ENCODE measurements at places on chromosomes 1 and 21. TPM values are rescaled to one million over a fixed set of nuclear protein-coding genes. Genes with fewer than 3 reads are reported as not detected.

The CAPN8 gene
- total RNA-seq: not detected

The JAM2 gene
- 0.21 TPM for total RNA-seq

The OPTC gene
- not detected for total RNA-seq

The DNAH14 gene
- total RNA-seq: 6.0 TPM

- no peak for DNase-seq
Observed at GRCh38 chr1:150182247-150182646, 32.5 kb downstream of the PLEKHO1 start.

- DNase-seq: peak; percentile 11
Observed at GRCh38 chr1:210696709-210697108, 368.0 kb downstream of the HHAT start.

GRCh38 chr1:49240709-49241221, 464.1 kb upstream of the BEND5 start:
- DNase-seq: no peak

- no peak for DNase-seq
Observed at GRCh38 chr1:43704838-43705237, 2.5 kb upstream of the ST3GAL3 start.

DNA sequence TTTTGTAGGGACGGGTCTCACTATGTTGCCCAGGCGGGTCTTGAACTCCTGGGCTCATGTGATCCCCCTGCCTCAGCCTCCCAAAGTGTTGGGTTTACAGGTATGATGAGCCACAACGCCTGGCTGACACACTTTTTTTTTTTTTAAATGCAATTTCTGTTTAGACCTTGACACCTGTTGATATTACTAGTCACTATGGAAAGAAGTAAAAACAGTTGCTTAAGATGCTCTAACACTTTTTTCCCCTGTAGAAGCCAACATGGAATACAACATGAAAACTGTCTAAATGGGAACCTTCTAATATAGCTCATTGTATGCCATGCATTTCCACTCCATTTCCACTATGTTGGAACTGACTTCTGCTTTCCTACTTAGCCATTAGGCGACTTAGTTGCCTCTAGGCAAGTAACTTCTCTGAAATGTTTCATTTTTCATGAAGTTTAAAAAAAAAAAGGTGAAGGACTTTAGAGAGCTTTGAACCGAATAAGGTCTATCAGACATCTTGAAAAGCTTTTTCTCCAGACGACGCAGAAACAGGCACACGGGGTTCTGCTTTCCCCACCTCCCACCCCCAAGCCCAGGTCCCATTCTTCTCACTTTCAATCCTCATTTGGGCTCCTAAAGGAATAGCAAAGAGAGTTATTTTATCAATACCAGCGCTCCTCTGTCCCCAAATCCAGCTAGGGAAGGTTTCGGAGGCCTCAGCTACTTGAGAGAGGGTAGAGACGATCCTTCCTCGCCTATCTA, 648 bp upstream of the DR1 start:
- DNase-seq: no peak
